GM10248 (cell line): ENCODE measurements at places on chromosomes 5 and 9.
A peak's percentile ranks its signal among the peaks of the same experiment; 100 is the strongest.

DNA sequence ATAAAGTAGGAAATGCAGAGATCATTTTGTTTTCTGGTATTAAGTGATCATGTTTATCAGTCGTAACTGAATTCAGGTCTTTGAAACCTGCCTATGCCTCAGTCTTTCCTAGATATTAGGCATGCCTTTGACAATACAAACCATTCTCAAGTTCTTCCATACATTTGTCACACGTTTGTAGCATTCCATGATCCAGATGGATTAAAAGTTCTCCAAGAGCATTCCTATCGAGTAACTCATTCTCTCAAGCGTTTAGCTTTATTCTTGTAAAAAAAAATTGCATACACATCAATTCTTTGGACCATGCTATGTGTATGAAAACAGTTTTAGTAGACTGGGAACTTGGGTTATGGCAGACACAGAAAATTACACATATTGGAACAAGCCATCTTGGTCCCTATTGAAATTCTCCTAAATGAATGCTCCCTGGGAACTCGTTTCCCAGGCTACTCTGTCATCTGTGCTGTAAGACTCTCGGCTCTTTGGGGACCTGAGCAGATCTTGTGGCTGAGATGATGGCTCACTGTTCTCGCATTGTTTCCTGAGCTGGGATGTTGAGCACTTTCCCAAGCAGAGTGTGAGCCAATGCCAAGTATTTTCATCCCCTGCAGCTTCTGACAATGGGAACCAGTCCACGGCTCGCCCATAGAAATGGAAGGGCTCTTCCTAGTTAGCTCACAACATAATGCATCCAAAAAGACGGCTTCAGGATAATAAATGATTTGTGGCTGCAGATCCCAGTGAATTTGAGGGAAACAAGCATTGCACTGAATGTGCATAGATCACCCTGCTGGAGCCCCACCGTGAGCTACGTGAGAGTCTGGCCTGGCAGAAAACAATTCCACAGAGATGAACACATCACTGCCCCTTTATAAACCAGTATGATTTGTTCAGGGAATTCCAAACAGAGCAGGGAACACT lies 230.2 kb downstream of the IRX1 start:
- DNase-seq = no peak

DNA sequence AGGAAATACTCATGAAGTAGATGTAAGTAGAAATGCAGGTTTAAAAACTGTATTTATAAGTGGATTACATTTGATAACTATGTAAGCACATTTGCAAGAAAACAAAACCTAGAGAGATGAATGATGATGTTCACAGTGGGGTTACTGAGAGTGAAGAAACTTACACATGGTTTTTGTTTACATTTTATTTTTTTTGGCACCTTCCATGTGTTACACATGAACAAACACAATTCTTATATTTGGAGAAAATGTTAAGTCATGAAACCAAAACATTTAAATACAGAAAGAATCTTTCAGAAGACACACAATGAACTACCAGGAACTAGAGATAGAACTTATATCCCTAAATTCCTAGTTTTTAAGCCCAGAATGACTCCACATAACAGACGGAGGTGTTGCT lies 51.5 kb upstream of the SPATA31E1 start:
- no peak for DNase-seq

GRCh38 chr5:168647083-168647482 lies 67.9 kb upstream of the PANK3 start:
- no peak for DNase-seq

DNA sequence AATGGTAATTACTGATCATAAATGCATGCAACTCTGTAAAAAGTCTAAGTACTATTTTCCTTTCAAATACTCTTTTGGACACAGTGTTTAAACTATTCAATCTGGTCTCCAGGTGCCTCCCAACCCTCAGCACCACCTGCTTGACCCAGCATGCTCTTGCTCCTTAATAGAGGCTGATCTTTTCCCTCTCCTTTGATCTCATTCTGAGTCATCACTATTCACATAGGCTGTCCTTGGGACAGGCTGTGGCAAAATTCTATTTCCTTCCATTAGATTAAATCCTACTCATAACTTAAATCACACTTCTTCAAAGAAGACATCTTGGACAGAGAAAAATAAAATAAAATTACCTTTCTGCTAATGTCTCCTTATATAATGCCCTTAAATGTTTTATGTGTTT lies 199.4 kb upstream of the ST8SIA4 start:
- DNase-seq = no peak

GRCh38 chr5:18314192-18314778 lies 680.0 kb downstream of the TAF11L14 start:
- peak; percentile 19 for DNase-seq

DNA sequence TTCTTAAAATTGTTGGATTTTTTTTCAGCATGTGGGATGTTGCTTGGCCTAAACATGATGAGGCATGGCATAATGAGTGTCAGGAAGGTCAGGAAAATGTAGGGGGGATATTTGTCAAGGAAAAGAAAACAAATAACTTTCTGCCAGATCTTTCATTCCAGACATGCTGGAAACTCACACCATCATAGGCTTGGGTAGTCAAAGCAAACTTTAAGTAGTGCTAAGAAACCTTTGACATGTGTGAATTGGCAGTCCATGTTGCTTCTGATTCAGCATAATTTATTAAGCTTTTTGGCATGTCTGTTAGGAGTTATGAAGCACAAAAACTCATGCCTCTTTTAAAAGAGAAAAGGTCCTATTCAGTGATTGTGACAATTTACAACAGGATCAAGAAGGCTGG lies 61.3 kb upstream of the MTAP start:
- no peak for DNase-seq

GRCh38 chr9:20513126-20513913 lies 109.0 kb downstream of the MLLT3 start:
- no peak for DNase-seq

GRCh38 chr9:614431-614830 lies 227.1 kb upstream of the DMRT1 start:
- DNase-seq = no peak

DNA sequence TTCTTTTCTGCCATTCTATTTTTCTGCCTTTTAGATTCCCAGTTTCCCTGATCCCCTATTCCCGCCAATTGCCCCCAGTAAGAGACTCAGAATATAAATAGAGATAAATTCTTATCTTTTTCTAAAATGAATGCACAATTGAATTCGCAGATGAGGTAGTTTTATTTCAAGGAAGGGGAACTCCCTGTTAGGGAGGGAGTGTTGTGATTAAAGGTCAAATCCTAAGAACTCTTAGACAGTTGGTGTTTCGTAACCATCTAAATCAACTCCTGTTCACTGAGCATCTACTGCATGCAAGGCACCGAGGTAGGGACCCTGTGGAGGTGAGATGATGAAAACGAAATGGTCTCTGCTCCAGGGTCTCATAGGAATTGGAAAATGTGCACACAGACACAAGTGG lies 7.7 kb upstream of the MAP3K1 start:
- no peak for DNase-seq

DNA sequence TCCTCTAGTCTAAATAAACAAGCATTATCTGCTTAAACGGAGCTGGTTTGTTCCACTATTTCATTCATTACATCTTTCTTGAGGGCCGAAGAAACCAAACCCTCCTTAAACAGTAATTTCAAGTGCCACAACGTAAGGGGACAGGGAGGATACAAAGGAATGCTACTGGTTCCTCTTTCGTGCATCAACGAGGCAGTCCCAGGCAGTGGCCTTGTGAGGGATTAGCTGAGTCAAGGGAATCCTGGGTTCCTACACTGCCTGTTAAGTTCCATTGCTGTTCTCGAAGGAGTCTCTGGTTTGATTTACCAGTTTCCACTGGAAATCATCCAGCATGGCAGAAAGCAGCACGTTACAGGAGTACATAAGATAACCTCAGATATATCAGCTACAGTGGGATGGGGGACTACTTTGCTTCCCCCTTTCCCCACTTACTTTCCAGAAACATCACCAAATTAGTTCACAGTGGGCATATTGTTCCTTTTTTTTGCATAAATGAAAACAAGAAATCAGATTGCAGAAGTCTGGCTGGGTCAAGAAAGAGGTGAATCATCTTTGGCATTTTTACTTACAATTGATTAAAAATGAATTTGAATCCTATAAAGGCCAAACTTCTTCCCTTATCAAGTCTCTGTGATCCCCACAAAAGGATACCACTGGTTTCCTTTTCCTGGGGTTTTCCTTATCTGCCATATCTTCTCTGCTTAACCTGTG lies 2.5 kb upstream of the RANBP3L start:
- no peak for DNase-seq

- DNase-seq = no peak
Observed at GRCh38 chr9:96430377-96430776, 12.2 kb upstream of the ZNF367 start.

DNA sequence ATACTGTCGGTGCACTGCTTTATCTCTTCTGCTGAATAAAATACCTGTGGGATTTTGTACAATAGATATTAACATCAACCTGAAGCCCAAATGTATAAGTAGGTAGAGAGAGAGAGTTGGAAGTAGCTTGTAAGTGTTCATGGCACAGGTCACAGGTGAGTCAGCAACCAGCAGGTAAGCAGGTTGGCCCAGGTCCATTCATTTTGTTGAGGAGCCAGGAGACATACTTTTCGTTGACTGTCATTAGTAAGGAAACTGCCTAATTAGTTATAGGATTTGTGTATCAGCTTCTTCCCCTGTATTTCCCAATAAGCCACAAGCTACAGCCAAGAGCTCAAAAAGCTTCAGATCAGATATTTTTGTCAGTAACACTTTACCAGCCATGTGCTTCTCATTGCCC lies 650.8 kb downstream of the IRX1 start:
- no peak for DNase-seq

DNA sequence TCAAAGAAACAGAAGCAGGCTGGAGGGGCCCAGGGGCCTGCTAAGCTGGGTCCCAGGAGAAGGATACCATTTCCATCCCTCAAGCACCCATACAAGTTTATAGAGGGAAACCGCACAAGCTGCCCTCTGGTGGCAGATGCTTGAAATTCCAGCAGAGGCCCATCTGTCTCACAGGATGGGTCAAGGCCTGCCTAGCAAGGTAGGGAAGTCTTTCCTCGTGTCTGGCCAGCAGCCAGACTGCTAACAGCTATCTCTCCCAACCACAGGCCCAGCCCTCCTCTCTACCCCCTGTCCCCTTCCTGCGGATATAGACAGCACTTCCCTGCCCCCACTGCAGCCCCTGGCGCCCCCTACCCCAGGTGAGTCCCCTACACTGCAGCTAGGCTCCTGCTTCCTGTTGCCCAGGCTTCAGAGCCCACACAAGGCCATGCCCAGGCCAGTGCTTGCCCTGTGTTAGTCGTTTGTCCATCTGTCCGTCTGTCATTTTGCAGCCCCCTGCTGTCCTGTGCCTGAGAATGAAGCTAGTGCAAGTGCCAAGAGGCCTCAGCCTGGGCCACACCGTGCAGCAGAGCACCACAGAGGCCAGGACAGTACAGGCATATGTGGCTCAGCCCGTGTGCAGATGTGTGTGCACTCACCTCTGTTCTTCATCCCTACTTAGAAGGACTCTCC lies 26.2 kb downstream of the TCF7 start:
- DNase-seq = peak; percentile 74

- no peak for DNase-seq
Observed at GRCh38 chr9:99075246-99075912, 29.5 kb upstream of the TGFBR1 start.

- DNase-seq = no peak
Observed at GRCh38 chr5:17898766-17899165, 264.5 kb downstream of the TAF11L14 start.

GRCh38 chr9:20286969-20287368 lies 335.3 kb downstream of the MLLT3 start:
- no peak for DNase-seq

DNA sequence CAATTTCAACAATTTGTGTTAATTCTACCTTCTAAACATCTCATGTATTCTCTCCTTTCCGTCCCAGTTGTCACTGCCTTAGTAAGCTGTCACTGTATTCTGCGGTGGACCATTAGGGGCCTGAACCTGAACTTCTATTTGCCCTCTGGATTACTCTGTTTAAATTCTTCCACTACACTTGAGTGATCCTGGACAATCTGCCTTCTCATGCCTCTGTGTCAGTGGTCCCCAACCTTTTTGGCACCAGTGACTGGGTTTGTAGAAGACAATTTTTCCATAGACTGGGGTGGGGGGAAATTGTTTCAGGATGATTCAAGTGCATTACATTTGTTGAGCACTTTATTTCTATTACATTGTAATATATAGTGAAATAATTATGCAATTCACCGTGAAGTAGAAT lies 1157.6 kb upstream of the SEMA6A start:
- DNase-seq = no peak

- no peak for DNase-seq
Observed at GRCh38 chr5:140025736-140026135, 17.4 kb downstream of the NRG2 start.

- no peak for DNase-seq
Observed at GRCh38 chr9:136857581-136858412, 5.7 kb downstream of the MAMDC4 start.

GRCh38 chr5:58681943-58682342 lies 99.1 kb downstream of the RAB3C start:
- no peak for DNase-seq

DNA sequence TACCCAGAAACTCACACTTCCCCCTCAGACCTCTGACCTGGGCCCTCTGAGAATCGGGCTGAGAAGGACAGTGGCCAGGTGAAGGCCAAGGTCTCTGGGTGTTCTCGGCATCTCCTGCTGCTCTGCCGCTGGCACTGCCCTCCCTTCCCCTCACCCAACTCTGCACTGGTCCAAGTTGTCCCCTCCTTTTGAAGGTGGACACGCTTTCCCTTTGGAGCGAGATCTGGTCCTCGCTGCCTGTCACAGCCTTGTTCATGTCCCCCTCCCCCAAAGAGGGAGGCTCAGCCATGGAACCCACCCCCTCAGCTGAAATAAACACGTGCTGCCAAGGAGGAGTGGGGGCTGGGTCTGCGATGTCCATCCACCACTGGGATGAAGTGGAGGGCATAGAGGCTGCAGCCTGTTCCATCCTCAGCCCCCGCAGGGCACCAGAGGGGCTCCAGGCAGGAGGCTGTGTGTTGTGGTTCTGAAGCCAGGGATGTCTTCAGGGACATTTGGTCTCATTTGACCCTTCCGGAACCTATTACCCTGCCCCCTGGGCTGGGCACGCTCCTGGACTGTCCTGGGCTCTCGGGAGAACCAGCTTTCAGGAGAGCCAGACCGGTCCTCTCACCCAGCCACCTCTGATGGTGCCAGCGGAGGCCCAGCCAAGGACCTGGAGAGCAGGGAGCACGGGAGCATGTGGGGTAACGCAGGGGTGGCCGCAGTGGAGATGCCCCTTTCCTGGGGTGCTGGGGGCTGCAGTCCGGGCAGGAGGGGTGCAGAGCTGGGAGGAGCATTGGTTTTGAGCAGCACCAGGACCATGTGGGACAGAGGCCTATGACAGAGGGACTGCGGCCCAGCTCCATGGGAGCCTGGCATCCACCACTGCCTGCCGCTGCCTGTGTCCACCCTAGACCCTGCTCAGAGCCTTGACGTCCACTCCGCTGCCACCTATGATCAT lies 4.7 kb upstream of the LCN2 start:
- no peak for DNase-seq
